ENCODE measurements at places on chromosomes 5 and 9.
A peak's percentile ranks its signal among the peaks of the same experiment; 100 is the strongest.

DNA sequence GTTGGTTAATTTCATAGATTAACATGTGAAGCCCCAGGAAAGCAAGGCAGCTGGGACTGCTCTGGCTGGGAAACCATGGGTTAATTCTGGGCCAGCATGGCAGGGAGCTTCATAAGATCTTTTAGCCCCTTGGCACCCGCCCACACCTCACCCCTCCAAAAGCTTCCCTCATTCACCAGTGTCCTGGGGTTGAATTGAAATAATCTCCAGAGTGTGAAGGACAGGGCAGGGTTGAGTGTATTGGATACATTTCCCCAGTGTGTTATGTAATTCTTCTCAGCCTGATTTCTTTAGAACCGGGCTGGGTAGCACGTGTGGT, 19.4 kb downstream of the WNT8A start:
- no peak for DNase-seq

- DNase-seq: no peak
Observed at GRCh38 chr5:138927979-138928378, 52.8 kb upstream of the LRRTM2 start.

DNA sequence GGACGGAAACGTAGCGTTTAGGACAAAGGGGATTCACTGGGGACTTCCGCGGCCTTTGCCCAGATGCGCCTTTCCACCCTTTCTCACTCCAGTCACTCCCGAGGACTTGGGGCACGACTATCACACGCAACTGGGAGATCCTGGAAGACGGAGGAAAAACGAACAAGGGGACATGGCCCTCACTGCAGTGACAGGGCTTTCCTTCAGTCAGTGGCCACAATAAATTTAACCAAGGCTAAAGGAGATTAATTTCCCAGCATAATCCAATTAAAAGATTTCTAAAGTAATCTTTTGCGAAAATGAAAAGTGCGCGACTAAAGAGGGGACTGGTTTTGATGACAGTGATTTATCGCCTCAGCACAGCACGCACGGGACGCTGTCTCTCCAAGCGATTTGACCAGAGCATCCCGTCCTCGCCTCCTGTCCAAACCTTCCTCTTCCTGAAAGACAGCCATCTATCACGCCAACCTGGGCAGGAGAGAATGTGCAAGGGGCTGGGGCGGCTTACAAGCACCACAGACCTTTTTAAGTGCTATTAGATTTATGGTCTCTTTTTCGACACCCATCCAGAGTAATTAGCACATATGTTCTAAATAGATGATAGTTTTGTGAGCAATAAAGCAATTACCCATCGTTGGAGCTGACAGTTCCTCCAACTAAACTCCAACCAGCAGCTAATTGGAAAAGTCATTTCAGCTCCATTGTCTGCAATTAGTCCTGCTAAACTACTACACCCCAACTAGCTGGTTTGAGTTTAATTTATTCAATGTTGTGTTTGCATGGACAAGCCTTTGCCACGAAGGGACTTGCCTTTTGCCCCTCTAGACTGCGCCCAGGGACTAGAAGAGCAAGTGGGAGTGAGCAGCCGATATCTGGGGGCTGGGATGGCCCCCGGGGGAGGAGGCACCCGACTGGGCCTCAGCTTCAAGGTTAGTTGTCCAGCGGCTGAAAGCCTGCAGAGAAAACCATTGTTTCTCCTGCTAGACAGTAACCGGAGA, 7.4 kb downstream of the NR2F1-AS1 start:
- no peak for DNase-seq

DNA sequence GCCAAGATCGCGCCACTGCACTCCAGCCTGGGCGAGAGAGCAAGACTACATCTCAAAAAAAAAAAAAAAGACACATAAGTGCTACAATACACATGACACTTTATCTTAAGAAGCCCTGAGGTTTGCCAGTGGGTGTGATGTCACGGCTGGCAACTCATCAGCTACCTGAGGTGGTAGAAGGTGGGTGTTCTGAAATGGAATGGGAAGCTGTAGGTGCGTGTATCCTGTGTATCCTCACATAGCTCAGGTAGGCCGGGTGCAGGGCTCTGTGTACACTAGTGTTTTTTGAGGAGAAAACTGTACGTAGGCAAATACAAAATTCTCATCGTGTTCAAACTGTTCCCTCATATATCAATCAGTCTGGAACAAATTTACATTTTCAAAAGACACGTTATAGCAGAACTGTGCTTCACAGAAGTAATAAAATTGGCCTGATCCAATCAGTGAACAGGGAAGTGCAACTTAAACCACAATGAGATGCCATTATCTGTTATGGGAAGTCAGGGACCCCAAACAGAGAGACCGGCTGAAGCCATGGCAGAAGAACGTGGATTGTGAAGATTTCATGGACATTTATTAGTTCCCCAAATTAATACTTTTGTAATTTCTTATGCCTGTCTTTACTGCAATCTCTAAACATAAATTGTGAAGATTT, 10.4 kb downstream of the BICD2 start:
- no peak for DNase-seq

DNA sequence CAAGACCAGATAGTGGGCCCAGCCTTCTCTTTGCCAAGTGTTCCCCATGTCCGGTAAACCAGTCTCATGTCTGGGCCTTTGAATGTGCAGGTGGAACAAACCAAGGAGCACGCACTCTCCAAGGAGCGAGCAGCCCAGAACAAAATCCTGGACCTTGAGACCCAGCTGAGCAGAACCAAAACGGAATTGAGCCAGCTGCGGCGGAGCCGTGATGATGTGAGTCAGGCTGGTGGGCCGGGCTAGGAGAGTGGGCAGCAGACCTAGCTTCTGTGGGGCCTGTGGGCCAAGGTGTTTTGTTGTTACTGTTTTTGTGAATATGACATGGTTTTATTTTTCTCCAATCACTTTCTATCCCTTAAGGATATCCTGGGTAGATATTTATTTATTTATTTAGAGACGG, 5.6 kb upstream of the GLE1 start:
- no peak for DNase-seq

- DNase-seq: no peak
Observed at GRCh38 chr9:36297798-36298197, 39.5 kb upstream of the GNE start.

- no peak for DNase-seq
Observed at GRCh38 chr5:136134653-136135052, 2.0 kb downstream of the SMAD5 start.

GRCh38 chr5:139188558-139189270, 9.5 kb downstream of the SIL1 start:
- DNase-seq: no peak

DNA sequence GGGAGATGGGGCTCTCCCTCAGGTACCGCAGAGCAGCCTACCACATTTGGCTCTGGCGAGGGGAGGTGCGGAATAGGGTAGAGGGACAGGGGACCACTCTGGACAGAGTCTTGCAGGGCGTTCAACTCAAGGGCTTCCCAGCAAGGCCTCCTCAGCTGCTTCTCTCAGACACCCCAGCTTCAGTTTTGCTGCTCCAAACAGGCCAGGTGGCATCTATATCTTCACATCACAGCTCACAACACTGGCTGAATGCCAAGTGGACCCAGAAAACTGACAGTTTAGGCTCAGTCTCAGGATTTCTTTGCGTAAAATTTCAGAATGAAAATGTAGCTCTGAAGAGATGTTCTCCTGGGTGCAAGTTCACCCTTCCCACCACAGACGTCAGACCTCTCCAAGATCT, 592.6 kb upstream of the ADAMTS16 start:
- DNase-seq: no peak

DNA sequence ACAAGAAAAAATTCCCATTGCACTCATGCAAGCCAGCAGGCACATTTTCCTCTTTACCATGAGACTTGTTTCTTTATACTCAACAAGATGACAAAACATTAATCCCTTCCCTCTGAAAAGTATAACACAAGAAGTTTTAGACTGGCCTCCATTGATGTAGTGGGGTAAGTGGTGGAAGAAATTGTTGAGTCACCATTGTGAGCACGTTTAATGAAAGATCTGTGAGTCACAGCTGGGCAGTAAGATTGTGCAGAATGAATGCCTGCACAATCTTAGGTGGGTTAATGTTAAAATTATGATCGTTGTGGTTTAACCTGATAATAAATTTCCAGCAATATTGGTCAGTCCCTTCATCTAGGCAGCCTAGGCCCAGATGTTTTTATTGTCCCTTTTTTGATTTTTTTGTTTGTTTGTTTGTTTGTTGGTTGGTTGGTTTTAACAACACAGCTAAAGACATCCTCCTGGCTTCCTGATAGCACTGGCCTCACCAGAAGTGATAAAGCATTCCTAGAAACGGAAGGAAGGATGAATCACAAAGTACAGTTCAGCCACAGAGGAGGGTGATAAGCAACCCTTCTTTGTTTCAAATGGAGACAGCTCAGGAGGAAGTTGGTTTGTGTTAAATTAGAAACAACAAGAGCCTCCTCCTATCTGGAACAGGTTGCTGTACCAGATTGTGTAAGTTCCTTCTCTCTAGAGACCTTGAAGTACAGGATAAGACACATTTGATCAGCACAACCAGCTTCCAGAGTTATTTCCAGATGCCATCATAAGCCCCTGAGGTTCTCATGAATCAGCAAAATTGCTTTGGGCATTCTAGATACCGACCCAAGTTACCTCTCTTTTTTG, 40.3 kb downstream of the SLC24A2 start:
- DNase-seq: no peak

DNA sequence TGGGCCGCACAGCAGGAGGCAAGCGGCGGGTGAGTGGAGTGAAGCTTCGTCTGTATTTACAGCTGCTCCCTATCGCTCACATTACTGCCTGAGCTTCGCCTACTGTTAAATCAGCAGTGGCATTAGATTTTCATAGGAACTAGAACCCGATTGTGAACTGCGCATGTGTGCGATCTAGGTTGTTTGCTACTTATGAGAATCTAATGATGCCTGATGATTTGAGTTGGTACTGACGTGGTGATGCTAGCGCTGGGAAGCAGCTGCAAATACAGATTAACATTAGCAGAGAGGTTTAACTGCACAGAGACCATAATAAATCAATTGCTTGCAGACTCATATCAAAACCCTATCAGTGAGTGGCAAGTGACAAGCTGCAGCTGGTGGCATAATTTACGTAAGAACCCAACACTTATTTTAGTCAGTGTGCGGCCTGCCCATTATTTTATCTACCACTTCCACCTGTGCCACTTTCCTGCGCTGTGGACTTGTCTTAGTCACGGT, 133.4 kb upstream of the CDH9 start:
- DNase-seq: no peak

- no peak for DNase-seq
Observed at GRCh38 chr9:132849185-132849706, 28.8 kb downstream of the AK8 start.

- no peak for DNase-seq
Observed at GRCh38 chr5:88956416-88956815, 73.4 kb upstream of the MEF2C start.

DNA sequence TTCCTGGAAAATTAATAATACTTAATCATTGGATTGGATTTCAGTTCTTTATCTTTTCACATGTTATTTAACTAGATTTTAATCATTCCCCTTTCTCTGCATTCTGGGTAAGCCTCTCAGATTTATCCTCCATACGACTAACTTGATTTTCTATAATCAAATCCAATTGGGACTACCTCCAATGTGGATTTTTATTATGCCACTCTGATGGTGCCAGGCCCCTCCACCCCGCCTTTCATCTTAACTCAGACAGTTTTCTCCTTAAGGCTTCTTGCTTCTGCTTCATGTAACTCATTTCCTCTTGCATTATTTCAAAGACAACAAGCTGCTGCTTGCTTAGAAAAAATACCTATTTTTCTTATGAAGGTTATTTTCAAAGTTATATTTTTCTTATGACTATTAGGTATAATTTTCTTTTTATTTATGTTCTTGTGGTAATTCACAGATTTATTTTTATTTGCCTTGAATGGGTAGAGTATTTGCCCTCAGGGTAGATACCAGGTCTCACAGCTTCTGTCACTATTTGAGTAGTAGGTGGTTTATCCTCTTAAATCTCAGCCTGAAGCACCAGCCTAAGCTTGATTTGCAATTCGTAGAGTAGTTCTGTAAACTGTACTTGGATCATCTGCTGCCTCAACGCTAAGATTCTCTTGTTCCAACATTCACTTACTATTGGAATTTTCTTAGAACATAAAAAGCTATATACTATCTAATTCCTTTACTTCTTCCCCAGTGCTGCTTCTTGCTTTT, 659.0 kb upstream of the ARRDC3 start:
- DNase-seq: no peak

DNA sequence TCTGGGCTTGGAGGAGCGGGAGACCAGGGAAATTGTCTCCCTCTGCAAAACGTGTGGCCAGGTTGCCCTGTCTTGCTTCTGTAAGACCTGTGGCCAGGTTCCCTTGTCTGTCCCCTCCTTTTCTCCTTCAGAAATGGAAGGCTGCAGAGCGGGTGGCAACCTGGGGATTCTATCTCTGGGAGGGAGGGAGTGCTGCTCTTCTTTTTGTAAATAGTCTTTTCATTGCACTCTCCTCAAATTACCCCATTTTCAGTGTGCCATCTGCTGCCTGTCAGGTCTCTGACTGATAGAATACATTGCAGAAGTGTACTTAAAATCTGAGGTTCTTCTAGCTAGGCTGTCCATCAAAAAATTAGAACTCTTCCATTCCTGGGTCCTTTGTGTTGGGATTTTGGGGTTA, 126.0 kb downstream of the GABRB2 start:
- DNase-seq: no peak

GRCh38 chr9:136342181-136343120, 15.1 kb downstream of the GPSM1 start:
- DNase-seq: peak; percentile 52

DNA sequence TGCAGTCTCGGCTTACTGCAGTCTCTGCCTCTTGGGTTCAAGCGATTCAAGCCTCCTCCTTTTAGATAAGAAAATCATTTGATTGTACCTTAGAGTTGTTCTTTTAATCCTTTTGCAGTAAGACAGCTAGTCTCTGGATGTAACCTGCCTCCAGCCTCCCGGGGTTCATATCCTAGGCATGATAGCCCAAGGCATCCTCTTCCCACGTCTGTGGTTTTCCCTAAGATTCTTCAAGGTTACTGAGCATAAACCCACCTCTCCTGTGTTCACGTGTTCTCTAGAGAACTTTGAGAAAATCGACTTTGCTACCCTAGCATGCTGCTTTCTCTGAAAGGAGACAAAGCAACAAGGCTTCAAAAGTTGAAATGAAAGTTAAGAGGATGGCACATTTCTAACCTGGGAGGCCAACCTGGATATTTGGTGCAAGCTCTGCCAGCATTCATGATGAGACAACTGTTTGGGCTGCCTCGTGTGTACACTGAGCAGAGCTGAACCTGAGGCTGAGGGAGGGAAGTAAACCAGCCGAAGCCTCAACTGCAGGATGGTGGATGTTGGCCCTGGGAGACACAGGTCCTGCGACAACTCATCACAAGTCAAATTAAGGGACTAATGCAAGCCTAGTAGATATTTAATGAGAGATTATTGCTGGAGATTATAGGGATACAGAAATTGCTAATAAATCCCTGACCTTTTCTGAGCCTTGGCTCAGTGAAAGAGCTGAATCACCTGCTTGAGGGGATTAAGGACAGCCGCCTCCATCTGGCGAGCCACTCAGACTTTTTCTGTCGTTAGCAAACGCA, 261.8 kb downstream of the ARHGAP26 start:
- no peak for DNase-seq

GRCh38 chr5:32565145-32565544, 20.2 kb upstream of the SUB1 start:
- no peak for DNase-seq

GRCh38 chr5:501831-502184, 22.4 kb downstream of the SLC9A3 start:
- no peak for DNase-seq

Measured in activated CD8-positive, alpha-beta memory T cell treated with anti-CD3 and anti-CD28 coated beads, Interleukin-2, amount 50 U/mL, for 4 hours (primary cell).